ENCODE measurements at places on chromosomes 16 and 17.

GRCh38 chr17:35372846-35373533 lies 431 bp downstream of the SLFN11 start:
- peak; percentile 51 for DNase-seq

GRCh38 chr17:57293077-57293476 lies 36.8 kb downstream of the MSI2 start:
- DNase-seq = no peak

DNA sequence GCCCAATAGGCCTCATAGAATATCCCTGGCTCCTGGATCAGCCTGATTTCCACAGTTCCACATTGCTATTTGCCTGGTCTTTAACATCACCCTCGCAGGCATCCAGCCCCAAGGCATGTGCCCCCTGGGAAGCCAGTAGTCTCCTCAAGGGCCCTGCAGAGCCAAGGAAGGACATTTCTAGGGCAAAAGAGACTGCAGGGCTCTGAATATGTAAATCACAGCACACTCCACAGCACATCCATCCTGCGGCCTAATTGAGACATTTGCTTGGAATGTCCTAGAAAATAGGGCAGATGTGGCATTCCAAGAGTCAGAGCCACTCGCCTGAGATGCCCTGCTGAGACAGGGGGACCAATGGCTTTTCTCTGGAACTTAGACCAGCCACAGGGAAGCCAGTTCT lies 11.4 kb upstream of the C16orf78 start:
- no peak for DNase-seq

DNA sequence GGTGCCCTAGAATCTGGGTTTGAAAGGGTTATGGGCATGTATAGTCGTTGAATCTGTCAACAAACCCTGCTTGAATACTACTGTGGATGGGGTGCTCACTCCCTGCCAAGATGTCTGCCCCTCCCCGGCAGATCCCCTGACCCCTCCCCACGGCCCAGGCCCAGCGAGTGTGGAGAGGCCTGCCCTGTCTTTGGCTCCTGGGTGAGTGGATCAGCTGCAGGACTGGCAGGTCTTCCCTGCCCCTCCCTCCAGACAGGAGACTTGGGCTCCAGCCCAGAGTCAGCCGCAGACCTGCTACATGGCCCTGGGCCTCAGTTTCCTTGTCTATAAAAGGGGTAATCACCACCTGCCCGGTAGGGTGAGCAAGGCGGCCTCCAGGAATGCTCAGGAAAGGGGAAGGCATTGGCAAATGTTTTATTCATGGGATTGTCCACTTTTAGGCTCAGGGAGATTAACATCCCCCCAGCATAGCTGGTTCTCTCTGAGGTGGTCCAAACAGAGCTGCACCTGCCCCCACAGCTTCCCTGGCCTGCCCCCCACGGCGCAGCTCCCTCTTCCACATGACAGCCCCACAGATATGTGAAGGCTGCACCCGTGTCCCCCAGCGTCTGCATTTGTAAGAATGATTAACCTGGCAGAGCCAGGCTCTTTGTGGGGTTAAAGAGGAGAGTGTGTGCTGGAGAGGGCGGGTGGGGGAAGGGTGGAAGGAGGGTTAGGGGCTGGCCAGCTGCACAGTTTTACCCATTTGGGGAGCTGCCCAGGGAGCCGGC lies 18.5 kb upstream of the SPNS2 start:
- no peak for DNase-seq

- DNase-seq = no peak
Observed at GRCh38 chr16:14366974-14367707, 262.9 kb downstream of the PARN start.

- no peak for DNase-seq
Observed at GRCh38 chr17:53765609-53766008, 57.1 kb upstream of the KIF2B start.

GRCh38 chr16:51009813-51010212 lies 141.3 kb downstream of the SALL1 start:
- DNase-seq = no peak

- peak; percentile 17 for DNase-seq
Observed at GRCh38 chr16:80974649-80975376, 31.9 kb downstream of the CMC2 start.

GRCh38 chr16:68740628-68741346 lies 3.7 kb downstream of the CDH1 start:
- no peak for DNase-seq

DNA sequence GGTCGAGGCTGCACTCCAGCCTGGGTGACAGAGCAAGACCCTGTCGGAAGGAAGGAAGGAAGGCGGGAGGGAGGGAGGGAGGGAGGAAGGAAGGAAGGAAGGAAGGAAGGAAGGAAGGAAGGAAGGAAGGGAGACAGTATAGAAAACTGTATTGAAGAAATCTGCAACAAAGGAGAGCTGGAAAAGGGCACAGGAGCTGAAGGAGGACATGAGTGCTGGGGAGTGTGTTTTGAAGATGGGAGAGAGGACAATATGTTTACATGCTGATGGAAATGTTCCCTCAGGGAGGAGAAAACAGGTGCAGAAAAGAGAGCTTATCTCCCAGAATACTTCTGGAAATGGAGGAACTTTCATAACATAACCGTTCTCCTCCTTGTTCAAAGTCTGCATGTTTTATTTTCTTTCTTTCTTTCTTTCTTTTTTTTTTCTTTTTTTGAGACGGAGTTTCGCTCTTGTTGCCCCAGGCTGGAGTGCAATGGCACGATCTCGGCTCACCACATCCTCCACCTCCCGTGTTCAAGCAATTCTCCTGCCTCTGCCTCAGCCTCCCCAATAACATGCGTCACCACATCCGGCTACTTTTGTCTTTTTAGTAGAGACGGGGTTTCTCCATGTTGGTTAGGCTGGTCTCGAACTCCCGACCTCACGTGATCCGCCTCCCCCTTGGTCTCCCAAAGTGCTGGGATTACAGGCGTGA lies 2.7 kb upstream of the HAP1 start:
- DNase-seq = no peak

DNA sequence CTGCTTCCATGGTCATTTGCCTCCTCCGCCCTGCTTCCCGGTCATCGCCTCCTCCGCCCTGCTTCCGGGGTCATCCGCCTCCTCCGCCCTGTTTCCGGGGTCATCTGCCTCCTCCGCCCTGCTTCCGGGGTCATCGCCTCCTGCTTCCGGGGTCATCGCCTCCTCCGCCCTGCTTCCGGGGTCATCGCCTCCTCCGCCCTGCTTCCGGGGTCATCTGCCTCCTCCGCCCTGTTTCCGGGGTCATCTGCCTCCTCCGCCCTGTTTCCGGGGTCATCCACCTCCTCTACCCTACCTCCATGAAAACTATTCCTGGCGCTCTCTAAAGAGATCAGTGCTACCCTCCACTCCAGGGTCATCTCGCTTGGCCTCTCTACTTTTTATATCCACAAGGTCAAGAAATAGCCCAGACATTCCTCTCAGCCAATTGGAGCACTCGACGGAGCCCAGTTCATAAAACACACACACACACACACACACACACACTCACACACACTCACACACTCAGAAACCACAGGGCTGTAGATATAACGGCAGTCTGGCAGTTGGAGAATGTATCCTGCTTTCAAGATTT lies 44.8 kb downstream of the TRARG1 start:
- DNase-seq = peak; percentile 41

- DNase-seq = peak; percentile 94
Observed at GRCh38 chr17:68247445-68248198, at the start of gene AMZ2. TSS of gene AMZ2 (plus strand) at chr17:68248043. CDS start at chr17:68250188, 2,145 bp downstream.

- no peak for DNase-seq
Observed at GRCh38 chr17:35788477-35789368, 6.7 kb downstream of the MMP28 start.

DNA sequence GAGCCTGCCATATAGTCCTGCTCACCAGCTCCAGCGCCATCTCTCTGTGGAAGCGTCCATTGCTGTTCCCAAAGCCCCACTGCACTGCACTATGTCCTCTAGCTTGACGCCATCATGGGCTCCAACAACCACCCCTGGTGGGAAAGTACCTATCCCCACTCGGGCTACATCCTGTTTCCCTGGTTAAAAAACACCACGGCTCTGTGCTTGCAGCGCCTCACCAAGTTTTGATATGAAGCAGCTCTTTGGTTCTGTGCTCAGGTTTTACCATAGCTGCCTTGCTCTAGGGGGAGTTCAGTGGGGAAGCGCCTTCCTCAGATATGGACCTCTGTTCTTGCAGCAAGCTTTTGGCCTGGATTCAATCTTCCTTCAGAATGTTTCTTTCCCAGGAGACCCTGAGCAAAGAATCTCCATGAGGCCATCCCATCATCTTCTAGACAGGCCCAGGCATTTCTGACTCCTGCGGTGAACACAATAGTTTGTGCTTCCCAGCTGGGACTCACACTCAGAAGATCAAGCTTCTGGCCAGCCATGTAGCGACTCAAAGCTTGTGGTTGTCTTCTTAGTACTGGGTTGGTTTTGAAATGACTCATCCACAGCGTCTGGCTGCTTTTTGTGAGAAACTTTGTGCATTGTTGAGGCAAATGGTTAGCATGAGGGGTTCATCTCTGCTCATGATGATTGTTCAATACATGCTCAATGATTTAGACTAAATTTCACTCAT lies 39.5 kb downstream of the DYNLRB2 start:
- DNase-seq = peak; percentile 35

- no peak for DNase-seq
Observed at GRCh38 chr17:82880620-82881323, 41.0 kb upstream of the ZNF750 start.

DNA sequence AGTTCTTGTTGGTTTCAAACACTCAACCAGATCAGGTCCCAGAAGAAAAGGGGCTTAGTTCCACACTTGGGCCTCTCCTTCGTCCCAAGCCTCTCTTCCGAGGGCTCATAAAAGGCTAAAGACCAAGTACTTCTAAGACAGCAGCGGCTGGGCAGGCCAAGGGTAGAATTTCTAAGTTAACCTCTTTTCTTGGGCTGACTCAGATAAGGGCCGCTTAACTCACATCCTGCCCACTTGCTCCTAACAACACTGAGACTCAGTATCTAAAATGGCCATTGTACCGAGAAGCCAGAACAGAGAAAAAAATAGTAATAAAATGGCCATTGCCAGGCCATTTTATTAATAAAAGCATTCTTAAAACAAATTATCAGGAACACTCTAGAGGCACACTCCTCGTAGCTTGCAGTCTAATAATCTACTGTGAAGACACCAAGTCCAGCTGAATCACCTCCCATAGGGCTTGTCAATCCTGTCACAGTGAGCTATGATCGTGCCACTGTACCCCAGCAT lies 42.1 kb downstream of the RANBP10 start:
- no peak for DNase-seq

GRCh38 chr16:19991614-19992013 lies 82.1 kb downstream of the GPR139 start:
- no peak for DNase-seq

DNA sequence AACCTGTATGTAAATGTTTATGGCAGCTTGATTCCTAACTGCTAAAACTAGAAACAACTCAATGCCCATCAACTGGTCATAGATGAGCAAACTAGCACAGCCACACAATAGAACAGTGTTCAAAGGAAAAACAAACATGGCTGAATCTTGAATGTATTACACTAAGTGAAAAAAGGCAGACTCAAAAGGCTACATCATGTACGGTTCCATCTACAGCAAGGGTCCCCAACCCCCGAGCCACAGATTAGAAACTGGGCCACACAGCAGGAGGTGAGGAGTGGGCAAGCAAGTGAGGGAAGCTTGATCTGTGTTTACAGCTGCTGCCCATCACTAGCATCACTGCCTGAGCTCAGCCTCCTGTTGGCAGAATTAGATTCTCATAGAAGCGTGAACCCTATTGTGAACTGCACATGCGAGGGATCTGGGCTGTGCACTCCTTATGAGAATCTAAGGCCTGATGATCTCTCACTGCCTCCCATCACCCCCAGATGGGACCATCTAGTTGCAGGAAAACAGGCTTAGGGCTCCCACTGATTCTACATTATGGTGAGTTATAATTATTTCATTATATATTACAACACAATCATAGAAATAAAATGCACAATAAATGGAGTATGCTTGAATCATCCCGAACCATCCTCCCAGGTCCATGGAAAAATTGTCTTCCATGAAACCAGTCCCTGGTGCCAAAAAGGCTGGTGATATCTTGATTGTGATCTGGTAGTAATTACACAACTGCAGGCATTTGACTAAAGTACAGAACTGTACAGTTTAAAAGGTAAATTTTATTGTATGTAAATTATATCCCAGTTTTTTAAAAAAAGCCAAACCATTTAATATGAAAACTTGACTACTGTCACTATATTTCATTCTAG lies 7.7 kb downstream of the CEP20 start:
- DNase-seq = no peak

GRCh38 chr17:82378741-82379021 lies 7.1 kb downstream of the UTS2R start:
- DNase-seq = no peak

DNA sequence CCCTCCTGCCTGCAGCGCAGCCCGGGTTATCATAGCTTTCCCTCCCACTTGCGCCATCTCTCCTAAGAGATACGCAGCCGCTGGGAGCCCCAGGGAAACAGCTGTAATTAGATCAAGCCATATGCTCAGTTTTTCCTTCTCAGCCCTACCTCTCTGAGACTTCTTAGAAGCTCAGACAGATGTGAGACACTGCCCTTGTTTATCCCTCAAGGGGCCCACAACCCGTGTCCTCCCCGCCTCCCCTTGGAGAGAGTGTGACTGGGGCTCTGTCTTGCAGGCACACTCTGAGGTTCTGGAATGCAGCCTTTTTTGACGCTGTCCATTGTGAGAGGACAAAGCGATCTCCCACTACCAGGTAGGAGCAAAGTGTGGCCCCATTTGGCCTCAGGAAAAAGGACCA lies 31.2 kb downstream of the CIBAR2 start:
- DNase-seq = no peak

DNA sequence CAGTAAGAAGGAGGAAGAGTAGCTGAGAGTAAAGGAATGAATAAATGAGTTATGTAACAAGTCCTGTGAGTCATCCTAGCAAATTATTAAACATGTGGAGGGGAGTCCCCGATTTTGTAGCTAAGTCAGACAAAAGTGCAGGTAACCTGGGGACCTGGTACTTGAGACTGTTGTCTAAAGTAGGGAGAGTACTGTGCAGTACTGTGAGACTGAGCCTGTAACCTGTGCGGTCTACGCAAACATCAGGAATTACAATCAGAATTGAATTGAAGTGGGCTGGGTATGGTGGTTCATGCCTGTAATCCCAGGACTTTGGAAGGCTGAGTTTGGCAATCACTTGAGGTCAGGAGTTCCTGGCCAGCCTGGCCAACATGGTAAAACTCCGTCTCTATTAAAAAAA lies 35.7 kb downstream of the IKZF3 start:
- no peak for DNase-seq
